ENCODE measurements at places on chromosomes 13 and 19.
A peak's percentile ranks its signal among the peaks of the same experiment; 100 is the strongest.

- no peak for DNase-seq
Observed at GRCh38 chr13:57409121-57409520, 222.4 kb upstream of the PCDH17 start.

DNA sequence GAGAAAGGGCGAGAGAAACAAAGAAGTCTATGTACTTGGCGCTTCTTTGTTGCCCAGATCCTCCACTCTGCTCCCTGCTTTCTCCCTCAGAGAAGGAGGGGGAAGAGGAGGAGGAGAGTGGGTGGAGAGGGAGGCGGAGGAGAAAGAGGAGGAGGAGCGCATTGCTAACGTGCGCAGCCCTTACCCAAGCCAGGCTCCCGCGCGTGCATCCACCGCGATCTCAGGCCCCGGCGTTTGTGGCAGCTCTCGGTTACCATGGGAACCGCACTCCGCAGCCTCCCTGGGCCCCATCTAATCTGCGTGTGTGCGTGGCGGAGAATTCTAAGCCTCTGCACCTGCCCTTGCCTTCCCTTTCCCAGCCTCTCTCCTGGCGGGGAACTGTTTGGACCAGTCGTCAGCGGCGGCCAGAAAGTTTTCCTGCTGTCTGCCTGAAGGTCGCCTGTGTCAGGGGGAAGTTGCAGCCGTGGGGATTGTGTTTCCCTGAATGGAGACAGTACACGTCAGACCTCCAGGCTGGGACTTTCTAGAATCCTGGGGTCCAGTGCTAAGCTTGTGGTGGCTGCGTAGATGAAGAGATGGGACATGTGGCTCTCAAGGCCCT lies at the start of gene ERICH6B:
TSS of gene ERICH6B (minus strand) at position 239 of the 601 bp plus-strand sequence. CDS start 18,734 bp downstream, outside the sequence.
- DNase-seq, result no peak

DNA sequence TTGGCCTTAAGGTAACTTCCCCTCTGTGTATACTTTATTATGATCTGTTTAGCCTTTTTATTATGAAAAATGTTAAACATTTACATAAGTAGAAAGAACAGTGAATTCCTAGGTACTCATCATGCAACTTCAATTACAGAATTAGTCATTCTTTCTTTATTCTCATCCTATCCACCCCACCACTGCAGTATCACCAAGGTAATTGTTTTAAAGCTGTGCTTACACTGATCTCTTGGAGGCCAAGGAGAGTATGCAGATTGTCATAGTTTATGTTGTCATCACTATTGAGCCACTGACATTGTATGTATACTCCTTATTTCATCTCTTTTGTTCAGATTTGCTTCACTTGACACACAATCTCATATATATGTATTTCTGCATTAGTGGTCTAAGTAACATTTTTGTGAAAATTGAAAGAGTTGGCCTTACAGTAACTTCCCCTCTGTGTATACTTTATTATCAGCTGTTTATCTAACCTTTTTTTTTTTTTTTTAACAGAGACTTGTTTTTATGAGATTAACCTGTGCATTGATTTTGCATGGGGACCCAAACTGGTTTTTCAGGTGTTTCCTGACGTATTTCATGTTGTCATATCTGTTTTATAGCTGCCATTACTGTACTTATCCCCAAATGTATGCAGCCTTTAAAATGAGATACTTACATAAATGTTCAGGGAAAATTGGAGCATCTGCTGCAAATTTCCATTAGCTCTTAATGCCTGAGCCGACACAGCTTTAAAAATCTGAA lies 4.5 kb downstream of the ZNF507 start:
- DNase-seq, result no peak

- DNase-seq, result no peak
Observed at GRCh38 chr13:48221686-48222187, 11.3 kb upstream of the ITM2B start.

- no peak for DNase-seq
Observed at GRCh38 chr19:32388393-32388855, 17.1 kb upstream of the DPY19L3 start.

GRCh38 chr19:584240-585001 lies 5.3 kb upstream of the HCN2 start:
- DNase-seq, result peak; percentile 67

- no peak for DNase-seq
Observed at GRCh38 chr13:74966814-74967424, 515.0 kb downstream of the TBC1D4 start.

DNA sequence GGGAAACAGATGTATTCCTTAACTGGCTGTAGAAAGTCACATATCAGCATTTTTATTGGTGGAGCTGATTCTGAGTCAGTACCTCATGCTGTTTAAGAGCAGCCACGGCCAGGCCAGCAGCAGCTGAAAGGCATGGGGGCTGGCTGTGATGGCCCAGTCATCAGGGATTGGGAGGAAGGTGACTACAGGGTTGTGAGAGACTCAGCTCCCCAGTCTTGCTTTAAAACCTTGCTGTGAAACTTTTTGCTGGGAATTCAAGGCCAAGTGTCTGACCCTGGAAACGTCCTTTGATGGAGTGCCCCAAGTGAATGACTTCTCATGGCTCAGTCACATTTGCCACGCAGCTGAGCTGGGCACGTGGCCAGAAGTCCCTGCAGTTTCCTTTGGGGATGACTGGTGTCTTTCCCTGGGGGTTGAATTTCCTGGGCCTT lies 39.1 kb upstream of the RNF113B start:
- DNase-seq, result no peak

DNA sequence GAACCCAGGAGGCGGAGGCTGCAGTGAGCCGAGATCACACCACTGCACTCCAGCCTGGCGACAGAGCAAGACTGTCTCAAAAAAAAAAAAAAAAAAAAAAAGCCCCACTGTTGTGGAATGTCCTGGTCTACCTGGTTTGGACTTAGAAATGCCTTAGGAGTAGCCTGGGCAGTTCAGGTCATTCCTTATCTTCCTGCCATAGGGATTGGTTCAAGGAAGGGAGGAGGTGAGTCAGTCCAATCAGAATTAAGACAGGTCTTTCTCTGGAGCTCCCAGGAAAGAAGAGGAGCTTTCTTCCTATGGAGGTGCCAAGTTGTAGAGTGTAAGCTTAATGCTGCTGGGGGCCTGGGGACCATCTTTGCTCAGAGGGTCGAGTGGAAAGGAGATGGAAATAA lies 44.8 kb downstream of the SIPA1L3 start:
- no peak for DNase-seq

- DNase-seq, result no peak
Observed at GRCh38 chr19:6682607-6683128, 12.7 kb upstream of the TNFSF14 start.

- DNase-seq, result no peak
Observed at GRCh38 chr13:50593207-50593606, 250.3 kb downstream of the DLEU7 start.

- peak; percentile 50 for DNase-seq
Observed at GRCh38 chr19:1265615-1266128, 3.5 kb upstream of the CIRBP start.

DNA sequence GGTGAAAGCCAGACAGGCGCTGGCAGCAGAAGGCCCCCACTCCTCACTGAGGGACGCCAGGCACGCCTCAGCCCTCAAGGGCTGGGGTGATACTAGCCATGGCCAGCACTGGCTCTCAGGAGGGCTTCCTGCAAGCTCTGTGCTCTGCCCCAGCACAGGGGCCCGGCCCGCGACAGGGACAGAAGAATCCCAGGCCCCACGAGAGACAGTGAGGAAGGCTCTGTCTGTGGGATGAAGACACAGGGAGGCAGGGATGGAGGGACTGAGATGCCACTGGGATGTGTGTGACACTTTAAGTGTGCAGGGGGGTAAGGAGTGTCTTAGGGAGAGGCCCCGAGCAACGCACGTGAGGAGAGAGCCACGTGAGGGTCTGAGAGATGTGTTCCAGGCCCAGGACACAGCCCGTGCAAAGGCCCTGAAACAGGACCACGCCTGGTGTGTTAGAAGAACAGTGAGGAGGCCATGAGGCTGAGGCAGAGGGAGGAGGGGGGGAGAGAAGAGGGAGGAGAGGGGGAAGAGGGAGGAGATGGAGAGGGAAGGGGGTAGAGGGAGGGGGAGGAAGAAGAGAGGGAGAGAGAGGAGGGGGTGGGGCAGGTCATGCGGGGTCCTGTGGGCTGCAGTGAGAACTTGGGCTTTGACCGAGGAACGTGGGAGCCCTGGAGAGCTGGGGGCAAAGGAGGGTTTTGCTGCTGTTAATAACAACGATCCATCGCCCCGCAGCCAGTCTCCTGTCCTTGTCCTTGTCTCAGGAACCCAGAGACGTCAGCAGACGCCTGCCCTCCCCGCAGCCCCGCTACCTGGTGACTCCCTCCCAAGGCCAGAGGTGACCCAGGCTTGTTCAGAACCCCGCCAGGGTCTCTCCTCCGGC lies 7.2 kb downstream of the RPL36 start:
- DNase-seq, result no peak

DNA sequence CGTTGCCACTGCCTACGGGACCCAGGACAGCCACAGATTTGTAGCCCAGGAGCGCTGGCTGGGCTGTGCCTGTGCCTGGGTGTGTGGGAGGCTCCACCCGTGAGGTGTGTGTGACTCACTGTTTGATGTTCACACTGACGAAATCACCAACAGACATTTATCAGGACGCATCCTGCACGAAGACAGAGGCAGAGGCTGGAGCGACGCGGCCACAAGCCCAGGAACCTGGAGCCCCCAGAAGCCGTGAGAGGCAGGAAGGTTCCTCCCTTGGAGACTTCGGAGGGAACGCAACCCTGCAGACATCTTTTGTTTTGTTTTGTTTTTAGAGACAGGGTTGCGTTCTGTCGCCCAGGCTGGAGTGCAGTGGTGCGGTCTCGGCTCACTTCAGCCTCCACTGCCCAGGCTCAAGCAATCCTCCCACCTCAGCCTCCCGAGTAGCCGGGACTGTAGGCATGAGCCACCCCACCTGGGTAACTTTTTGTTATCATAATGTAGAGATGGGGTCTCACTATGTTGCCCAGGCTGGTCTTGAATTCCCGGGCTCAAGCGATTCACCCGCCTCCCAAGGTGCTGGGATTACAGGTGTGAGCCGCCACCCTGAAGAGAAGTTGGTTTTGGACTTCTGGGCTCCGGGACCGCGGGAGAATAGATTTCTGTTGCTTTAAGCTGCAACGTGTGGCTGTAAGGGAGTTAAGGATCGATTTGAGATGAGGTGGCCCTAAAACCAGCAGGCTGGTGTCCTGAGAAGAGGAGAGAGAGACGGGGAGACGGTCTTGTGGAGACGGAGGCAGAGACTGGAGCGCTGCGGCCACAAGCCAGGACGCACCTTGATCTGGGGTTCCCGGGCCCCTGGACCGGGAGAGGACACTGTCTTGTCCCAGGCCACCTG lies 24.9 kb upstream of the WDR18 start:
- DNase-seq, result peak; percentile 39

DNA sequence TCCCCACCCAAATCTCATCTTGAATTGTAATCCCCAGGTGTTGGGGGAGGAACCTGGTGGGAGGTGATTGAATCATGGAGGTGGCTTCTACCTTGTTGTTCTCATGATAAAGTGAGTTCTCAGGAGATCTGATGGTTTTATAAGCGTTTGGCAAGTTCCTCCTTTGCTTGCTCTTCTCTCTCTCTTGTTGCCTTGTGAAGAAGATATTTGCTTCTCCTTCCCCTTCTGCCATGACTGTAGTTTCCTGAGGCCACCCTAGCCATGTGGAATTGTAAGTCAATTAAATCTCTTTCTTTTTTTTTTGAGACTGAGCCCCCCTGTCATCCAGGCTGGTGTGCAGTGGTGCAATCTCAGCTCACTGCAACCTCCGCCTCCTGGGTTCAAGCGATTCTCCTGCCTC lies 34.4 kb downstream of the VSTM1 start:
- no peak for DNase-seq

GRCh38 chr19:30446850-30447552 lies 74.8 kb downstream of the ZNF536 start:
- no peak for DNase-seq

- no peak for DNase-seq
Observed at GRCh38 chr19:11435833-11436313, 438 bp downstream of the PRKCSH start.

DNA sequence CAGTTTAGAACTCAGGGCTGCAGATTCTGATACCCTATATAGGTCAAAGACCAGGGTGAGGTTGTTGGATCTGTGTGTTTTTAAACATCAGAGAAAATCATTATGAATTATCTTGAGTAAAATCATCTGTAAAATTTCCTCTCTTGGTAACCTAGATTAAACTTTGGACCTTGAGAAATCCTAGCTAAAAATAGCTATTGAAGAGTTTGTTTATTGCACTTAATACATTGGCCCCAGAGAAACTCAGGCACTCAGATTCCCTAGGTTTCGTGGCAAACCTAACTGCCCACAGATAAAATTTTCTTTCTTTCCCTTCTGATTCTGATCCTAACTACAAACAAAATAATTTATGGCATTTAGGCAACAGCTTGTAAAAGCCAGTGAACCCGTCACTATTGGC lies 102.3 kb downstream of the GPC6 start:
- DNase-seq, result no peak

GRCh38 chr13:50236898-50237318 lies 221.7 kb downstream of the KCNRG start:
- no peak for DNase-seq

DNA sequence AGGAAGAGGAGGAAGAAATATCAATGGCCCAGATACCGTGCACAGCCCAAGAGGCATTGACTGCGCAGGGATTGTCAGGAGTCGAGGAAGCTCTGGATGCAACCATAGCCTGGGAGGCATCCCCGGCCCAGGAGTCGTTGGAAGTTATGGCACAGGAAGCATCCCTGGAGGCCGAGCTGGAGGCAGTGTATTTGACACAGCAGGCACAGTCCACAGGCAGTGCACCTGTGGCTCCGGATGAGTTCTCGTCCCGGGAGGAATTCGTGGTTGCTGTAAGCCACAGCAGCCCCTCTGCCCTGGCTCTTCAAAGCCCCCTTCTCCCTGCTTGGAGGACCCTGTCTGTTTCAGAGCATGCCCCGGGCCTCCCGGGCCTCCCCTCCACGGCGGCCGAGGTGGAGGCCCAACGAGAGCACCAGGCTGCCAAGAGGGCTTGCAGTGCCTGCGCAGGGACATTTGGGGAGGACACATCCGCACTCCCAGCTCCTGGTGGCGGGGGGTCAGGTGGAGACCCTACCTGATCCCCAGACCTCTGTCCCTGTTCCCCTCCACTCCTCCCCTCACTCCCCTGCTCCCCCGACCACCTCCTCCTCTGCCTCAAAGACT lies 36.0 kb downstream of the KEAP1 start:
- DNase-seq, result no peak

GRCh38 chr19:2221918-2222317 lies 14.2 kb downstream of the PLEKHJ1 start:
- DNase-seq, result no peak

GRCh38 chr13:98443329-98443728 lies 133.6 kb downstream of the STK24 start:
- no peak for DNase-seq

GRCh38 chr19:6811378-6811777 lies 38.9 kb downstream of the VAV1 start:
- DNase-seq, result no peak

DNA sequence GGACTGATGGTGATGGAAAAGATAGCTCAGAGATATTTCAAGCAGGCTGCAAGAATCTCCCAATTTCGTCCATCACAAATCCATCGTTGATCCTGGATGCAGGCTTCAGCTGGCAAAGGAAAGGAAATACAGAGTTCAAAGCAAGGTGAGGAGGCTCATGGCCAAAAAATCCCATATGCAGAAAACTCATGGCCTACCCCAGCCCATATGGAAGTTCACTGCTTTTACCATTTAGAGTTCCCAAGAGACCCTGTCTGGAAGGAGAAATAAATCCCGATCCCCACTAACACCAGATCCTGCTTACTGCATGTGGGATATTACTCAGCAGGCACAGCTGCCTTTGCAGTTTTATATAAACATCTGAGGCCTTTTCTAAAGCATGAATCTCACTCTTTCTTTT lies 412.9 kb upstream of the SPRY2 start:
- DNase-seq, result no peak

- no peak for DNase-seq
Observed at GRCh38 chr13:24742294-24742693, 21.7 kb upstream of the RNF17 start.

GRCh38 chr13:41835871-41836270 lies 125.0 kb downstream of the VWA8 start:
- no peak for DNase-seq

Measured in stimulated activated CD4-positive, alpha-beta T cell treated with anti-CD3 and anti-CD28 coated beads, Interleukin-4, amount 100 ng/mL, for 4 hours (primary cell).